ENCODE measurements at places on chromosomes 6 and 20. TPM values are rescaled to one million over a fixed set of nuclear protein-coding genes. Genes with fewer than 3 reads are reported as not detected.

Gene C20orf204
- total RNA-seq, result 0.69 TPM

DNA sequence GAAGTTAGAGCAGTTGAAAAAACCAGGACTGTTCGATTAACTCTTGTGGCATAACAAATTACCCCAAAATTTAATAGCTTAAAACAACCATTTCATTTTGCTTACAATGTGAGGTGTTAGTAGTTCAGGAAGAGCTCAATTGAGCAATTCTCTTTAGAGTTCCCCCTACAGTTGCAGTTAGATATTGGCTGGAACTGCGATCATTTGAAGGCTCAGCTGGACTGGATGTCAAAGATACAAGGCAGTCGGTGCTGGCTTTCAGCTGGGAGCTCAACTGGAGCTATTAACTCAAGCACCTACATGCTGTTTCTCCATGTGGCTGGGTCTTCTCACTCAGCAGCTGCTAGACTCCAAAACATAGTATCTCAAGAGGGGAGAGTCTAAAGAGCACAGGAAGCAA, 96.0 kb upstream of the LOC128125822 start:
- DNase-seq, result no peak

GRCh38 chr6:52653151-52653550, 17.8 kb upstream of the TMEM14A start:
- no peak for DNase-seq

GRCh38 chr6:19472850-19473249, 364.3 kb upstream of the ID4 start:
- DNase-seq, result no peak

Data from HT-29 (cell line).